Stimulated activated CD4-positive, alpha-beta T cell treated with anti-CD3 and anti-CD28 coated beads, TNF-alpha, amount 100 ng/mL, for 4 hours (primary cell): ENCODE measurements at places on chromosomes 13 and 19.

- DNase-seq = no peak
Measured at GRCh38 chr13:33081666-33082065, 65.4 kb downstream of the KL start.

DNA sequence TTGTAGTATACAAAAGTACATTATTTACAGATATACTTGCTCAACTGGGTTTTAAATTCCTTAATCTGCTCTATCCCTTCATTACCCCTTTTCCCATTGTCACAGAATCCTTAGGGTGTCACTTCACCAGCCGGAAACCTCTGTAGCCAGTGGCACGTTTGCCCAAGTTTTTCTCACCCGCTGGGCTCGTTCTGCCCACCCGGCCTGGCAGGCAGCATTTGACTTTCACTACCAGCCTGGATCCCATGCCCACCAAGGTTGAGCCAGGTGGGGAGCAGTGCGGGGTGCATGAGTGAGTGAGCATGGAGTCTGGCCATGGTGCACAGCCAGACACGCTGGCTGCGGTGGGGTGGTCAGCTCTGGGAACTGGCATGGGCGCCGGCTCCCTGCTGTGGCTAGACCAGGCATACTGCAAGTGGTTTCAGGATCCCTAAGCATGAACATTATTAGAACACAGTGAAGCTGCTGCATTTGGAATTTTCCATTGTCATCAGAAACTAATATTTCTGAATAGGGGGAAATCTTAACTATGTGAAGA lies 98.3 kb downstream of the NALCN start:
- no peak for DNase-seq

DNA sequence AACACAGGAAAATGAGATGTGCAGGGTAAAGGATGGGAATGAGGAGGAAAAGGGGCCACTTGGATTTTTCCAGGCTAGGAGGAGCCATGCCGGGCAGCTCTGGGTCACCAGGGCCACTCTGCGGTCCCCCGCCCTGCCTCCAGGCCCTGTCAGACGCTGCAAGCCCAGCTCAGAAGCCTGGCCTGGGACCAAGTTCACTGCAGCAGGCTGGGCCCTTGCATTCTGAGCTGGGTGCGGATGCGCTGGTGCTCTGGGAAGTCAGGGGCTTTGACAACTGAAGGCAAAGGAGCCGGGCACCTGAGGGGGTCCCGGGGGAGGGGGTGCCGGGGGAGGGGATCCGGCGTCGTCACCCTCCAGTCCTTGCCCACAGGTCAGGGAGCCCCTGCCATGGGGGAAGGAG lies 77.5 kb downstream of the WTIP start:
- no peak for DNase-seq

GRCh38 chr13:57569986-57570385 lies 61.6 kb upstream of the PCDH17 start:
- DNase-seq = no peak

DNA sequence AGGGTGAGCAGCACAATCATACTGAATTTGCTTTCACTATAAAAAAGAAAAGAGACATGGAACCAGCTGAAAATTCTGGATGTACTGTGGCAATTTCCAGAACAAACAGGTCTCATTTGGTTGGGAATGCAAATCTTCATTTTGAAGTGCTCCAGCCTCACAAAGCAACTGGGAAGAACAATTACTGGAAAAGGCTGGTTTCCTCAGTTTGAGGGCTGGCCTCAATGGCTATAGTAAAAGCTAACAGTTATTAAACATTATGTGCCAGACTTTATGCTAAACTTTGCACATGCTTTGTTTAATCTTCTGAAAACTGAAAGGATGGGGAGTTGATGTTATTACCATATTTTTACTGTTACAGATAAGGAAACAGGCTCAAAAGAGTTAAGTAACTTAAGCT lies 3.0 kb downstream of the OBI1 start:
- no peak for DNase-seq

- no peak for DNase-seq
Measured at GRCh38 chr13:102825921-102826706, 19.7 kb upstream of the ERCC5 start.

GRCh38 chr19:51593138-51593890 lies 22.2 kb downstream of the ZNF175 start:
- no peak for DNase-seq

DNA sequence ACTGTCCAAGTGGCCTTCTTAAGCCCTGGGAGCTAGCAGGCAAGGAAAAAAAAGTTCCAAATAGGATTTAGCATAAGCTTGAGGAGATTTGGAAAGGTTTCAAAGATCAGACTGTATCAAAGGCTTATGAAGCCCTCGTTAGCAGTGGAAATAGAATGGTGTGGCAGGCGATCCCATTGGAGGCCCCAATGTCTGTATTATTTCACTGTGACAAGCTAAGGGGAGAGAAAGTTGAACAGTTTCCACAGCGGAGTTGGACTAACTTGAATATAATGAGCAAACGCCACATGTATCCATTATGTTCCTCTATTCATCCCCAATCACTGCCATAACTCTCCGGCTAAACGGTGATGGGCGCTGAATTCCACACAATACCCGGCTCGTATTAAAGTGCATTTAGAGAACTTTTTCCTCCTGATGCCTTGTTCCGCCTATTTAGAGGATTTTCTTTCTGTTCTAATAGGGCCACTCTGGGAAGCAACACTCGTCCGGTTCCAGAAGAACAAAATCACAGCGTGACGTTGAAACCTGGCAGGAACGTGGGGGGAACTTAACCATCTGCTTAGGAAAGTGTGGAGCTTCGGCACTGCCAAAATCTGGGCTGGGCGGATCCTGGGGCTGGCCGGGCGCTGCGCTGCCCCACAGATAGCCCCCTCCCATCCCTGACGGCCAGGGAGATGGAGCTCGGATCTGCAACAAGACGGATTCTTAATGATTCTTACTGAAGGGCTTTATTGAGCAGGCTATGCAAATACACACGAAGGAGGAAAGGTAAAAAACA lies 1.0 kb upstream of the PCDH8 start:
- DNase-seq = no peak

DNA sequence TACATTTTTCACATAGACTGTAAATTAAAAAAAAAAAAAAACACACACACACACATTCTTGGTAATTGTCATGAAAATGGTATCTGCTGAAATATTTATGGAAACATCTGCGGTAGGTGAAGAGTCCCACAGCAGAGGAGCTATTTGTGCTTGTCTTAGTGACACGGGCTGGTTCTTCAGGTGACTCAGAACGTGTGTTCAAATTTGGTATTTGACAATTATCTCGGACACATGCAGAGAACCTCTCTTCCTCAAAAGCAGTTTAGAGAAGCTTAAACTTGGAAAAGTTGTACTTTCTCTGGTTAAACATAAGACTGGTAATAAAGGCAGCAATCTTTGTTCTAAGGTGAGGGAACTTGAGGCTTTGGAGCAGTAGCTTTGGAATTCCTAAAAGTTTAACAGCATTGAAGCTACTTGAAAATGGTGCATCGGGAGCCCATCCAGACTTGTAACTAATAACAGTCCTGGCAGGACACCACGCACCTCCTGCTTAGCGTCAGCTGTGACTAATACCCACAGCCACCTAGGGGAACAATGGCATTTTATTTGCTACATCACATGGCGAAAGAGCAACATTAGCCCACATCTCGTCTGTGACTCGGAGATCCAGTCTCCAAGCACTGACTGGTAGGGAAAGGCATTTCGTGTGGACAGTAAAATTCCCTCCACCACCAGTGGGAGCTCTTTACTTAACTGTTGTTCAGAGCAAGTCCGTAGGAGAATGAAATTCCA lies 1505.1 kb upstream of the SLC10A2 start:
- DNase-seq = no peak
